ENCODE measurements at places on chromosomes 3 and 15. TPM values are rescaled to one million over a fixed set of nuclear protein-coding genes. Genes with fewer than 3 reads are reported as not detected.

NDUFB5 gene
- 70.6 TPM for polyA plus RNA-seq

CYP1A2 gene
- polyA plus RNA-seq = 0.09 TPM

RHCG gene
- polyA plus RNA-seq = 8.9 TPM

SOX2 gene
- not detected for polyA plus RNA-seq
